T-helper 1 cell (primary cell): ENCODE measurements at places on chromosomes 16 and 17.

DNA sequence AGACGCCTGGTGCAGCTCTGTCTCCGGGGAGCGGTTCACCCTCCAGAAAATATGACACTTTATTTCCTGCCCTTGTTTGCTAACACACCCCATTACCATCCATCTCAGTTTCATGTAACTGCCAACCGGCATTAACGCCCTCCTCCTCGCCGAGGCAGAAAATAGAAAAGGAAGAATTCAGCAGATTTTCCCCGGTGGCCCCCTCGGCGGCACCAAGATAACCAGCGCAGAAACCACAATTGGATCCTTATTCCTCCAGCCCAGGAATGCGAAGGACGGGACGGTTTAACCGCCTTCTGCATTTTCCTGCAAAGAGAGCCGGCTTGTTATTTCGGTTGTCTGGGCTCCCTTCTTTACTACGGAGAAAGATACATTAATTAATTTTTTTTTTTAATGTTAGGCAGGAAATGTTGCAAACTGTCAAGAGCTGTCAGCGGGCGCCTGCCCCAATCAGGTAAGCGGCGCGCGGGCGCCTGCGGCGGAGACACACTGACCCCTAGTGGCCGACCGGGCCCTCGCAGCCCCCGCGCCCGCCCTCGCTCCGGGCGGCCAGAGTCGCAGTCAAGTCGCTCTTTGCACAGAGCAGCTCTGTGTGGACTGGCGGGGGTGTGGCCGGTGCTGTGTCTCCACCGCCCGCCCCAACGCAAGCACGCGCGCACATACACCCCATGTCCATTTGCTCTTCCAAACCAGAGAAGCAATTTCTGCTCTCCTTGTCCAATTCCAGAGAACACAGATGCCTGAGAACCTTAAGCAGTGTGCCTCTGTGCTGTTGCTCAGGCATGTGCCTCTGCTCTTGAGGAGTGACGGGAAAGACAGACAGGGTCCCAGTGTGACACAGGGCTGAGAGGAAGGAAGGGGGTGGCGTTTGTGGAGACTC lies 53.6 kb downstream of the C17orf67 start:
- DNase-seq = peak; percentile 62

- DNase-seq = no peak
Observed at GRCh38 chr16:1773703-1774447, 941 bp upstream of the MRPS34 start.

DNA sequence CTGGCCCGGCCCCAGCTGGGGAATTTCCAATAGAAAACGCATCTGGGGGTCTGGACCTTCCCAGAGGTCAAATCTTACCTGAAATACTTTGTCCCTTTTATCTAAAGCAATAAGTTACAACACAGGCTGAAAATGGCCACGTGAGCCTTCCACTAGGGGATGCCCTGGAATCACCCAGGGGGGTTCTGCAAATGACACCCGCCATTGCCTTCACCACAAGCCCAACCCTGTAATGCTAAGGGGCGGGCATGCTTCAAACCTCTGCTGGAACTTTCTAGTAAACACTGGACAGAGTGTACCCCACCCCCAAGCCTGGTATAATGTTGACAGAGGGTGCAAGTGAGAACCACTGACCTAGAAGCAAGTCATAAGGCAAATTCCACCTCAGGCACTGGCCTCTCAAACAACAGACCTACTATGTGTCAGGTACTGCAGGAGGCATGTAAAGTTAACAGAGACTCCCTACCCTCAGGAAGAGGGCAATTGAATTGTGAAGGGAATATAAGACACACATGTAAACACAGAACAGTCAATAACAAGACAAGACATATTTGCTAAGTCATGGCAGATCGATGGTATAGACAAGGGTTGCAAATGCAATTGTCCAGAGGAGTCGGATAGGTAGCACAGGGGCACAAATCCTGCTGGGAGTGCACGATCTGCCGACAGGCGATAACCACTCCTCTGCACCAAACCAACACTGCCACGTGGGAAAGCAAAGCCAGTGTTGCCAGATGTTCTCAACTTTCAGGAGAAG lies 59.0 kb downstream of the ARHGAP17 start:
- no peak for DNase-seq

GRCh38 chr16:10976634-10977033 lies 32.3 kb downstream of the CLEC16A start:
- DNase-seq = no peak

DNA sequence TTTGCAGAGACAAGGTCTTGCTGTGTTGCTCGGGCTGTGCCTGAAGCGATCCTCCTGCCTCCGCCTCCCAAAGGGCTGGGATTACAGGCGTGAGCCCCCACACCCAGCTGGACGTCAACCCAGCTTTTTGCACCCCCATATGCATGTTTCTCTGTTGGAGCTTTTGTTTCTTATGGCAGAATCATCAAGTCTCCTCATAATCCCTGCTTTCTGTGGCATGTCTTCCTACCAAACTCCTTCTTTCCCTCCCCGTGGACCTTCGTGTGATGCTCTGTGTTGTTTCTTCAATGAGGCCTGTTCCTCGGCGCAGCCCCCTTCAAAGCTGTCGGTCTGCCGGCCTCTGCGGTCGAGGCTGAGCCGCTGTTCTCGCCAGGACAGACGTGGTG lies 71.6 kb downstream of the METRNL start:
- no peak for DNase-seq

DNA sequence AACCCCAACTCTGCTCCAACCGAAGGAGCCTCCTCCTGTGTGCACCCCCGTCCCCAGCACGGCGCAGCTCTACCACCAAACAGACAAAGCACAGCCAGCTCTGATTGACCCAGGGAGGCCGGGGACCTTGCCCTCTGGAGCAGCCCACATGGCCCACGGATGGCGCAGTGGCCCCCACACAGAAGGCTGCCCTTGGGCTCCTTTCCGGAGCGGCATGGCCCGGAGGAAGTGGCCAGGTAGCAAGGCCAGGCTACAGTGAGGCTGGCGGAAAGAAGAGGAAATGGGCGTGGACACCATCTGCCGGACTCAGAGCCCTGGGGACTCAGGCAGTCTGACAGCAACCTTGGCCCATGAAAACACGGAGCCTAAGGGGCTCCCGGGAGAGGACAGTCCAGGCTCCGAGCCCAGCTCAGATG lies 19.9 kb upstream of the ZC3H18 start:
- no peak for DNase-seq

DNA sequence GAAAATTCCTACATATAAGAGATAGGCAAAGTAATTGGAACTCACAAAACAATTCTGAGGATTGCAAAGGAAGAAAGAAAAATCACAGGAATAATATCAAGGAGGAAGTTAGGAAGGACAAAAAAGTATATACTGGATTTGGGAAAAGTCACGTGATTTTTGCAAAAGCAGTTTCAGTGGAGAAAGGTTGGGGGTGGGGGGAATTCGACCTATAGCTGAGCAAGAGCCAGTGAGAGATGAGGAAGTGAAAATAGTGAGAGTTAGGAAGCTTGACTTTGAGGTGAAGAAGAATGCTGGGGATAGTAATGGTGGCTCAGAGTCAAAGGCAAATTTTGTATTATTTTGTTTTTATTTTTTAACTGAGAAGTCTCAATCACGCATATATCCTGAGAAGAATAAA lies 438.0 kb upstream of the PMFBP1 start:
- DNase-seq = no peak

DNA sequence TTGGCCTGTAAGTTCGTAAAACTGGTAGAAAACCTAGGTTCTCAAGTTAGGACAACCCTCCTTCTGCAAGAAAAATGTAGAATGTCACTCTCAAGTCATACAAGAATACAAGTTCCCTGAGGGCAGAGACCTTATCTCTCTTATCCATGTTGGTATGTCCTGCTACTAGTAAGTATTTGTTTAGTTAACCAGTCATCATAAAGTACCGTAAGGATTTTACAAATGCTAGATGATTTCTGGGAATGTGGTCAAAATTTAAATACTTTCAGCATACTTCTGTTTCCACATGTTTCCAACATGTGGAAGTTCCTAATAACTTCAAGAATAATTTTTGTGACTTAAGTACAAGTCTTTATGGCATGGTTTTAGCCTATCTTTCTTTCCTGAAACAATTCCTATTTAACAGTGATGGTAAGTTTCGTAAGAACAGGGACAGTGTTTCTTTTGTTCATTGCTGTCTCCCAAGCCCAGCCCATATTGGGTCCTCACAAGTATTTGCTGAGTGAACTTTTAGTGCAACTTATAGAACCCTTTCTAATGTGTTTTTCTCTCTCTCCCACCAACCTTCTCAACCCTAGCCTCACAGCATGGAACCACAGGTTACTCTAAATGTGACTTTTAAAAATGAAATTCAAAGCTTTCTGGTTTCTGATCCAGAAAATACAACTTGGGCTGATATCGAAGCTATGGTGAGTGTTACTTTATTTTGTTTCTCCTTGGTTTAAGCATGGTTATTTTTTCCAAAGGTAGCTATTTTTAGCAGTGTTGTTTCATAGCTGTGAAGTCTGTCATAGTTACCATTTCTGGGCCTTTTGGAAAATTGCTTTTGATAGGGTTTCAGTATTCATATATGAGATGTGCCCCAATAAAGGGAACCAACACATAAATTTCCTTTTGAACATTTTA lies 4.5 kb downstream of the NBR1 start:
- no peak for DNase-seq

- no peak for DNase-seq
Observed at GRCh38 chr16:12655537-12655936, 148.2 kb downstream of the CPPED1 start.
